Stimulated activated memory B cell treated with anti-CD40 and anti-IgM and Interleukin-4, amounts not matched to agents 10 μg/mL and 1 μg/mL and 100 μg/mL, for 72 hours (primary cell): ENCODE measurements at places on chromosomes 4 and X.

GRCh38 chr4:152015597-152016302, 254.9 kb upstream of the GATB start:
- no peaks in the 10 kb centered on the region for H3K36me3 ChIP-seq
- no peak for ATAC-seq
- no peak overlapping the region for H3K27ac ChIP-seq
- no peaks in the 10 kb centered on the region for H3K27me3 ChIP-seq
- peaks cover 11% of the 10 kb centered on the region for H3K4me1 ChIP-seq
- no peak overlapping the region for H3K4me3 ChIP-seq

DNA sequence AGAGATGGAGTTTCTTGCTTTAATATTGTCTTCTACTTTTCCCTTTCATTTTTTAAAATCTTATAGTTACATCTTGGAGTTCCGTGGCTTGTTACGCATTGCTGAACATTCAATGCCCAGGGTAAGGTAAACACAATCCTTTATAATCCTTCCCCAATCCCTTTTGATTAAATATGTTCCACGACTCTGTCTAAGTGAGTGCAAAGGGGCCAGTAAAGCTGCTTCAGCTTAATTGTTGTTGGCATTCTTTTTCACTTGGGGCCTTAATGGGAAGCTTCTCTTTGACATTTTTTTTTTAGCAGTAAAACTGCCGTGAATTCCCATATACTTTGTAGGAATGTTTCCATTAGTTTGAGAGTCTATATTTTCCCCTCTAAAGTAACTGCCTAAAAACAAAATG, 1028.1 kb downstream of the C4orf33 start:
- no peaks in the 10 kb centered on the region for H3K27me3 ChIP-seq
- no peaks in the 10 kb centered on the region for H3K4me1 ChIP-seq
- H3K36me3 ChIP-seq, result no peaks in the 10 kb centered on the region
- no peak overlapping the region for H3K27ac ChIP-seq
- H3K4me3 ChIP-seq, result no peak overlapping the region

DNA sequence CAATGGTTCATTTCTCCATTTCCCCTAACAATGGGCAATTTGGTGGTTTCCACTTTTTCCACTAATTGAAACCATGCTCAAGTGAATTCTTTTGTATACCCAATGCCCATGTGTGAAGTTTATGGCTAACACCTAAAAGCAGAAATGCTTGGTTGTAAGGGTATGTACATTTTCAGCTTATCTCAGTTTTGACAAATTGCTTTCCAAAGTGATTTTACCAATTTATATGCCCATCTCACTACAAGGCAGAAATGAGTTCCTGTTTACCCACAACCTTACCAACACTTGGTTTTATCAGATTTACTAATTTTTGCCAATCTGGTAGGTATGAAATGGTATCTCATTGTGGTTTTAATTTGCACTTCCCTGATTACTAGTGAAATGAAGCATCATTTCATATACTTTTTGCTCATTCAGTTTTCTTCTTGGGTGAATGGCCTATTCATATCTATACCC, 14.8 kb downstream of the GPR34 start:
- H3K36me3 ChIP-seq, result no peaks in the 10 kb centered on the region
- H3K4me1 ChIP-seq, result peaks cover 41% of the 10 kb centered on the region
- no peak for ATAC-seq
- H3K4me3 ChIP-seq, result no peak overlapping the region
- H3K27ac ChIP-seq, result no peak overlapping the region

DNA sequence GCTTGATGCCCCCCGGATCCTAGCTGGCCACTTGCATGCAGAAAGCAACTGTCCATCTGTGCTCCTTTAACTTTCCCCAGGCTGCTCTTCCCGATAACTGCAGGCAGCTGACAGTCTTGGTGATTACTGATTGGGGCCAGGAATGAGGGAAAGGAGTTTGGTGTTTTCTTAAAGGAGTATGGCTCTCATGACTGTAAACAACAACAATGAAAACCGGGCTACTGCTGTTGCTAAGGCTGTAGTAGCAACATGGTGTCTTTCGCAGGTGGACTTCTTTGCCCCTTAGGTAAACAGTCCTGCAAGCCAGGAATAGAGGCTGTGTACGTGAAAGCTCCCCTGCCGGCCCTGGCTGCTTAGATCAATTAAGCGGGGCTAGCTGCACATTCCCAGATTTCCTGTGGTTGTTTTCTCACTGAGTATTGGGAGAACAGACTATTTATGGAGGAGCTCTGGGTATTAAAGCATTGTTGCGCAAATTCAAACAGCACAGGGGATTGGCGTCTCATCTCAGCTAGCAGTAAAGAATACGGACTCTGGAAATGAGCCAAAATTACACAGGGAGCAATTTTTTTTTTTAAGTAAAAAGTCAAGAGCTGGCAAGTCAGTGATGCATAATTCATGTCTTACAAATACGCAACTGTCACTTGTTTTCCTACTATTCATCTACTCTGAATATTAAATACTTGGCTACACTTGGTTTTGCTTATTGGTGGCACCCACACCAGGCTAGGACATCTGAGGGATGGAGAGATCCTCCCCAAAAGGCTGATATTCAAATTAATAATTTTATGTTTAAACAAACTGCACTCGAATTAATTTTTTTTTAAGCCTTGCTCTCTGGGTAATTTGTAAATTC, 61.6 kb upstream of the NAP1L5 start:
- H3K36me3 ChIP-seq, result no peaks in the 10 kb centered on the region
- ATAC-seq, result no peak
- H3K4me1 ChIP-seq, result no peaks in the 10 kb centered on the region
- H3K4me3 ChIP-seq, result no peak overlapping the region

DNA sequence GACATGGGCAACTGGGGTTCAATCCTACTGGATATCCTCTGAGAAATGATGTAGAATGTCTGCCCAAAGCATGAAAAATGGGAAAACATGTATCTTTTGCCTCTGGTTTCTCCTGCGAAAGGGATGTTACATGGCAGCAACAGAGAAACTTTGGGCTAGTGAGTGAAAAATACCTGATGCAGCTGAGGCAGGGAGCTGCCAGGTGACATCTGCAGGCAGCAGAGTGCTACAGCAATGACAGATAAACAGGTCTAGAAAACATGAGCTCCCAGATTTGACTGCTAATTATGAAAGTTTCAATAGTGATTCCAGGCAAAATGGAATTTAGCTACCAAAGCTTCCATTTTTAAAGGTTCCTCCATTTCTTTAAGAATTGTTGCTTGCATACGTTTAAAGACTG, 4.8 kb upstream of the CXCL1 start:
- peaks cover 15% of the 10 kb centered on the region for H3K27me3 ChIP-seq
- H3K36me3 ChIP-seq, result no peaks in the 10 kb centered on the region
- no peak for ATAC-seq
- no peak overlapping the region for H3K27ac ChIP-seq

- no peak overlapping the region for H3K4me3 ChIP-seq
- H3K27ac ChIP-seq, result no peak overlapping the region
- no peaks in the 10 kb centered on the region for H3K27me3 ChIP-seq
- no peaks in the 10 kb centered on the region for H3K4me1 ChIP-seq
- ATAC-seq, result no peak
These were observed 353.8 kb downstream of the PRDM5 start for GRCh38 chr4:120568731-120569130.

GRCh38 chrX:456551-457291, 70.0 kb upstream of the PPP2R3B start:
- no peaks in the 10 kb centered on the region for H3K4me1 ChIP-seq
- H3K27ac ChIP-seq, result no peak overlapping the region
- peaks cover 33% of the 10 kb centered on the region for H3K27me3 ChIP-seq
- no peak overlapping the region for H3K4me3 ChIP-seq
- no peaks in the 10 kb centered on the region for H3K36me3 ChIP-seq

GRCh38 chr4:133186210-133186609, 37.1 kb downstream of the PCDH10 start:
- no peak overlapping the region for H3K4me3 ChIP-seq
- no peak for ATAC-seq
- no peak overlapping the region for H3K27ac ChIP-seq
- no peaks in the 10 kb centered on the region for H3K4me1 ChIP-seq

- H3K36me3 ChIP-seq, result no peaks in the 10 kb centered on the region
- ATAC-seq, result no peak
- H3K4me3 ChIP-seq, result no peak overlapping the region
- no peaks in the 10 kb centered on the region for H3K4me1 ChIP-seq
These were observed 125.8 kb upstream of the EDNRA start for GRCh38 chr4:147355032-147355656.

DNA sequence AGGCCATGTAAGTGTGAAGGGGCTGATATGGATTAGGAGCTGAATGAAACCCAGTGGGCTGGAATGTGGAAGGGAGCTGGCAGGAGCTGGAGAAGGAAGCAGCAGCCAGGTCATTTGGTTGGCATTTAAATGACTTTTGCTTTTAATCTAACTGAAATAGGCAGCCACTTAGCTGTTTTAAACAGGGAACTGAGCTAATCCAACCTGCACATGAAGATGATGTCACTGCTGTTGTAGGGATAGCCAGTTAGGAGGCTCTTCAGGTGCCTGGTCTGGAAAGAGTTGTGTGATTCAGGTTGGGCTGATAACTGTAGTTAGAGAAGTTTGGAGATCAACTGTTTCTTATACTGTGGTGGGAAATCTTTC, 122.4 kb downstream of the PALLD start:
- no peaks in the 10 kb centered on the region for H3K36me3 ChIP-seq
- no peak overlapping the region for H3K27ac ChIP-seq
- H3K4me3 ChIP-seq, result no peak overlapping the region
- ATAC-seq, result no peak

DNA sequence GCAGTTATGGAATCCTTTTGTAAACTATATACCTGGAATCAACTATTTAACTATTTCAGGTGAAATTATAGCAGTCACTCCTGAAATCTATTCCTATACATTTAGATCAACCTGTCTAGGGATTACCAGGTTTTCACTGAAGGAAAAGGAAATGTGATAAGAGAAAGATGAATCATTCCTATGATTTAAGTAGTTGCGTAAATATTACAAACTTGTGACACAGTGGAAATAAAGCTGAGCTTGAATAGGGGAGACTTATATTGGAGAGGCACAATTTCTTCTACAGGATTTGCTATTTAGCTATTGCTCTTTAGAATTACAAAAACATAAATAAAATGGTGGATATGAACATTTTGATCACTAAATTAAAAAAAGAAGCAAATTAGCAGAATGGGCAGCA, 284.1 kb upstream of the EPHA5 start:
- ATAC-seq, result no peak
- H3K36me3 ChIP-seq, result no peaks in the 10 kb centered on the region
- H3K4me3 ChIP-seq, result no peak overlapping the region
- H3K4me1 ChIP-seq, result no peaks in the 10 kb centered on the region

- no peaks in the 10 kb centered on the region for H3K27me3 ChIP-seq
- ATAC-seq, result no peak
- peak overlapping the region; percentile 95 for H3K27ac ChIP-seq
- peaks cover 75% of the 10 kb centered on the region for H3K4me1 ChIP-seq
- peaks cover 23% of the 10 kb centered on the region for H3K36me3 ChIP-seq
These were observed 14.1 kb downstream of the ACSL1 start for GRCh38 chr4:184811526-184812198.

GRCh38 chrX:106481341-106481740, 130.4 kb upstream of the RADX start:
- H3K36me3 ChIP-seq, result no peaks in the 10 kb centered on the region
- no peak overlapping the region for H3K27ac ChIP-seq
- no peaks in the 10 kb centered on the region for H3K27me3 ChIP-seq
- no peak overlapping the region for H3K4me3 ChIP-seq
- ATAC-seq, result peak; percentile 48
- peaks cover 14% of the 10 kb centered on the region for H3K4me1 ChIP-seq

- H3K36me3 ChIP-seq, result no peaks in the 10 kb centered on the region
- no peak overlapping the region for H3K27ac ChIP-seq
- H3K4me3 ChIP-seq, result no peak overlapping the region
These were observed 168.4 kb upstream of the NPY2R start for GRCh38 chr4:155040031-155040430.

GRCh38 chrX:250965-251364, 30.2 kb upstream of the PLCXD1 start:
- H3K27me3 ChIP-seq, result no peaks in the 10 kb centered on the region
- peaks cover 14% of the 10 kb centered on the region for H3K36me3 ChIP-seq
- H3K4me1 ChIP-seq, result peaks cover 7% of the 10 kb centered on the region

- ATAC-seq, result no peak
- H3K36me3 ChIP-seq, result peaks cover 6% of the 10 kb centered on the region
- H3K4me3 ChIP-seq, result no peak overlapping the region
- H3K4me1 ChIP-seq, result peaks cover 18% of the 10 kb centered on the region
- H3K27ac ChIP-seq, result no peak overlapping the region
- peaks cover 12% of the 10 kb centered on the region for H3K27me3 ChIP-seq
These were observed 24.8 kb downstream of the L1CAM start for GRCh38 chrX:153861151-153861550.

DNA sequence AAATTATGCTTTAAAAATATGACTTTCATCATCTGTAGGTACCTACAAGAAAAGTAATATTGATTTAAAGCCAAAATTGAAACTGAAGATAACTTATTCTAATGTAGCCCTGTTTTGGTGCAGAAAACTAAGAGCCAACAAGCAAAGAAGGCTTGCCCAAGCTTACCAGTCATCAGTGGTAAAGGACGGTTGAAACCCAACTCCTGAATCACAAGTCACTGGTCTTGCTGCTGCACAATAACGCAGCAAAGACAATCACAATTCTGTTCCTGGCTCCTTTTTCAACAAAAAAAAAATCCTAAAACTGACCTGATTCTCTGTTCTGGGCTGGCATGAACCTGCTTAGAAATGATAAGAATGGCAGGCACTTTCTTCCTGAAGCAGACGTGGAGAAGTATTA, 34.5 kb downstream of the WDFY3 start:
- peaks cover 15% of the 10 kb centered on the region for H3K27me3 ChIP-seq
- H3K27ac ChIP-seq, result no peak overlapping the region
- no peaks in the 10 kb centered on the region for H3K4me1 ChIP-seq
- no peak for ATAC-seq
- H3K4me3 ChIP-seq, result no peak overlapping the region

DNA sequence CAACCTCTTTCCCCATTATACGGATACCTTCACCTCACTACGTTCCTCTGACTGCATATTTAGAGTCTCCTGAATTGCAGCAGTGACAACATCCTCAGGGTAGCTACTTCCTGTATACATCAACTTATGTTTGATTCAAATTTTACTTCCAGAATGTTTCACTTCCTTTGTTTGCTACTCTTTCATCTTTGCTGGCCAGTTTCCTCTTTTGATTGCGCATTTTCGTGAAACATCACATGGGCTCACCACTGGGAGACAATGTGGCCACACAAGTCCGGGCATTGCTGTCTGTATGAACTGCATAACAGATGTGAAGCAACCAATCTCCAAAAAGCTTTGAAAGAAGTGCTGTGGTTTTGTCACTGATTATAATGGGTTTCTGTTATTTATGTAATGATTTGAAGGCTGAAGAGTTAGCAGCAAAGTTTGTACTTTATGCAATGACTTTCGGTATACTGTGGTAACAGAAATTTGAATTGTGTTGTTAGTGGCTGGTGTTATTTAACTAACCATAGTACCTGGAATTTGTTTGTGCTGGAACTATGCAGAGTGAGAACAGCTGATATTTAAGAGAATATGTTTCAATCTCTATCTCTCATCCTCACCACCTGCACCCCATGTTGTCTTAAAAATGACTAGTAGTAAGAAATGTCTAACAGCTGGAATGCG, 7.4 kb downstream of the SNCA start:
- H3K27me3 ChIP-seq, result peaks cover 14% of the 10 kb centered on the region
- peak overlapping the region; percentile 3 for H3K4me3 ChIP-seq
- no peaks in the 10 kb centered on the region for H3K36me3 ChIP-seq
- H3K4me1 ChIP-seq, result peaks cover 11% of the 10 kb centered on the region
- peak; percentile 83 for ATAC-seq
- H3K27ac ChIP-seq, result no peak overlapping the region
